ENCODE measurements at places on chromosomes 11 and 22.
A peak's percentile ranks its signal among the peaks of the same experiment; 100 is the strongest.

DNA sequence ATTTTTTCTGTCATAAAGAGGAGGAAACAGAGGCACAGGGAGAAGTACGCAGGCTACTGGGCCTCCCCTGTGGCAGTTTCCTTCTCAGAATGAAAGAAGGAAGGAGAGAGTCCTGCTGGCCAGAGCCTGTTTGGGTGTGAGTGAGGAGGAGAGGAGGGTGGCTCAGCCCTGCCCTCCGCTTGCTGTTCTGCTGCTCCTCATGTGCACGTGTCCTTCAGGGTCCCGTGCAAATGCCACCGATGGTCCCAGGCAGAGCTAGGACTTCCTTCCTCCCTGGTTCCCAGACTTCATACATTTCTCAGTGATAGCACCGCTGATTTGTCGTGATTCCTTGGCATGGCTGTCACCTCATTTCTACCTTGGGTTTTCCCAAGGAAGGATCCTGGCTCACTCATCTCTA is 88.7 kb downstream of the PKNOX2 start:
- no peak for DNase-seq

DNA sequence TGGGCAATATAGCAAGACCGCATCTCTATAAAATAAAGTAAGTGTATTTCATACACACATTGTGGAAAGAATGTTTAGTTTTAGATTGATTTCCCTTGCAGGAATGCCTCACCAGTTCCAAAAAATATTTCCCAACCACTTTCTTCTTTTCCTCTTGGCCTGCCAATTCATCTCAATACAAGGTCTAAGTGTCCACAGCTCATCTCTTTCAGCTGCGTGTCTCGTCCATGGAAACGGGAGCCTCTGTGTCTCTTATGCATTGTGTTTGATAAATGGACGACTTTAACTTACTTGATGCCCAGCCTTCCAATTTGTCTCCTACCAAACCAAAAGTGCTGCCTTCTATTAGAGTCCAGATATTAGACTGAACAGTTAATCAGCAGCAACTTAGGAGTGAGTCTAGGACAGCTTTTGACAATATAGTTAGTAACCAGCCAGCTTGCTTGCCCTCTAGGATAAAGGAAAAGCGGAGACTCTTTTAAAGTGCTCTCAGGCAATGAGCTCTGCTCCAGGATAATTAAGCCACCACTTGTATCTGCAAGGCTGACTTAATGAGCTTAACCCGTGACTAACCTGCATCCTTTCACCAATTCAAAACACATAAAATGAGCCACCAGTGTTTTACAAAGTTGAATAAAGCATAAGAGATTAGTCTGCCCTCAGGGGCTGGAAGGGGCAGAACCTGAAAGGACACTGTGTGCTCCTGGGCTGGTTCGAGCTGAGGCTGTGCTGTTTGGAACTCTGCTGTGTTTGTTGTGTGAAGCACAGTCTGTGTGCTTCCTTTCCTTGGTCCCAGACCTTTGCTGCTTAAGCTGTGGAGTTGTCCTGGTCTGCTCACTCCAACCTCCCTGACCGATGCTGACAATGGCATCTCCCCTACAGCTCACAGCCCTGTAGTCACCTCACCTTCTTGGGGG is 27.5 kb downstream of the FBXO7 start:
- DNase-seq, result no peak

- no peak for DNase-seq
Measured at GRCh38 chr11:106706355-106706754, 311.9 kb downstream of the GUCY1A2 start.

DNA sequence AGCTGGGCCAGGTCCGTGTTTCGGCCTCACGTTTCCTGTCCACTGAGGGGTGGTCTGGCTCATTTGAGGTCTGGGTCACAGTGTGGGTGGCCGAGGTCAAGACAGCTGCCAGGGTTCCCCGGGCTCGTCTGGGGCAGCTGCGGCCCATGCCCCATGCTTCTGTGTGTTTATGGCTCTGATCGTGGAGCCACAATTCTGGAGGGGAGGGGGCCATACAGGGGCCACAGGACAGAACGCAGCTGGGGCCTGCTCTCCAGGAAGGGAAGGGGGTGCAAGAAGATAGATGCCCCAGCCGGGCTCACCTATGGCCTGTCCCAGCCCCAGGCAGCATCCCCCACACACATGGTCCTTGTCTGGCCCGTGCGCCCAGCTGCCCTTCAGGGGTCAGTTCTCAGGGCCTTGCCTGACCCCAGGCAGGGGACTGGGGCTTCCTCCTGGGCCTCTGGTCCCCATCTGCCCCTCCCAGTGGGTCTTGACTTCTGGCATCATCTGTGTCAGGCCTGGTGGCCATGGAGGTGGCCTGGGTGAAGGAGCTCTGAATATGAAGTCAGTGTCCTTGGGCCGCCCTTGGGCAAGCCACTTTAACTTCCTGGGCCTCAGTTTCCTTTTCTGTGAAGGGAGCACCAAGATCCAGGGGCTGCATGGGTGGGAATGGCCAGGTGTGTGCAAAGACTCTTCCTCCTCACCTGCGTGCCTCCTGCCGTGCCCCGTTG is 8.4 kb downstream of the TSPAN32 start:
- DNase-seq, result no peak

GRCh38 chr11:18739685-18740084 is 13.7 kb upstream of the IGSF22 start:
- no peak for DNase-seq

GRCh38 chr11:32310214-32310601 is 125.1 kb downstream of the WT1 start:
- no peak for DNase-seq

GRCh38 chr11:44893308-44893822 is 57.3 kb downstream of the TP53I11 start:
- DNase-seq, result peak; percentile 95

GRCh38 chr11:66232769-66233168 is 35.7 kb upstream of the RAB1B start:
- no peak for DNase-seq

DNA sequence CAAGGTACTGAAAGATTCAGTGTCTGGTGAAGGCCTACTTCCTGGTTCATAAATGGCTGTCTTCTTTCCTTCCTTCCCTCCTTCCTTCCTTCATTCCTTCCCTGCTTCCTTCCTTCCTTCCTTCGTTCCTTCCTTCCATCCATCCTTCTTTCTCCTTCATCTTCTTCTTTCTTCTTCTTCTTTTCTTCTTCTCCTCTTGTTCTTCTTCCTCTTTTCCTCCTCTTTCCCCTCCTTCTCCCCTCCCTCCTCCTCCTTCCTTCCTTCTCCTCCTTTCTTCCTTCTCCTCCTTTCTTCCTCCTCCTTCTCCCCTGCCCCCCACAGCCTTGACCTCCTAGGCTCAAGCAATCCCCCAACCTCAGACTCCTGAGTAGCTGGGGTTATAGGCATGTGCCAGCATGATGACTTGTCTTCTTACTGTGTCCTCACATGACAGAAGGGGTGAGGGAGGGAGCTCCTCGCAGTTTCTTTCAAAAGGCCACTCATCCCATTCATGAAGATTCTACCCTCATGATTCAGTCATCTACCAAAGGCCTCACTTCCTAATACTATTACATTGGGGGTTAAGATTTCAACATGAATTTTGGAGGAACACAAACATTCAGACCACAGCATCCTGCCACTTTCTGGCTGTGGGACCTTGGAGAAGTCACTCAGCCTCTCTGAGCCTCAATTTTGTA is 22.6 kb upstream of the CCDC134 start:
- no peak for DNase-seq
